NCI-H1092 treated with DMSO at 0.1 percent for 48 hours (cell line): ENCODE measurements at places on chromosomes 7 and 10.

- no peak for DNase-seq
These were observed 4.3 kb downstream of the RAMP3 start for GRCh38 chr7:45161842-45162241.

GRCh38 chr10:94108200-94108599 lies 114.5 kb downstream of the PLCE1 start:
- no peak for DNase-seq

DNA sequence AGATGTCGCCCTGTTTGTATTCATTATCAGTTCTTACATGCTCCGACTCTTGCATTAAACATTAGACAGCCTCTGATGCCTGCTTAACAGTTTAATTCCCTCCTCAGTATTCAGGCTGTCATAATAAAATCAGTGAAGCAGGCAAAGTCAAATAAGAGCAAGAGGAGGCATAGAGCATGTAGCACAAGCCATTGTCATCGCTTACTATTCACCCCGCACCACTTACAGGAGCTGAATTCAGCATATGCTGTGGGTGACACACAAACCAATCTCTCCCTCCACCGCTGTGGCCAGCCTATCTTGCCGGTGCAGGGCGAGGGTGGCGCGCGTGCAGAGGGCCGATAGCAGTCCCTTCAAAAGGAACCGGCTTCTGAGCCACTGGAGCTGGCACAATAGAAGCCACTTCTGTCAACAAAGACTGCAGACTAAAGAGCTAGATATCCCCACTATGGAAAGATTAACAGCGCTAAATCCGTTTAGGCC lies 433.2 kb upstream of the MGMT start:
- no peak for DNase-seq

DNA sequence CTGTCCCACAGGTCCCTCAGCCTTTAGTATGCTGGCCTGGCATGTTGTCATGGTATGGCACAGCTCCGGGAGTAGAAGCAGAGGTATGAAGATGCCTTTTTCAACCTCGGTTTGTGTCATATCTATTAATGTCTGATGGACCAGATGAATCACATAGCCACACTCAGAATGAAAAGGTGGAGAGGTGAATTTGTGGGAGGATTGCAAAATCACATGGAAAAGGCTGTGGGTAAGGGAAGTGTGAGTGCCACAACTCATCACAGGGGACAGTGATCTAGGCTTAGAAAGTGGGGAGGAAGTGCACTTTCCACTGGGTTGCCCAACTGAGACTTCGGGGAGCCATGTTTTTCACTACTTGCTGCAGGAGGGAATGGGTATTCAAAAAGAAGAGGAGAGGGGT lies 190.7 kb downstream of the WDR11 start:
- DNase-seq: no peak

GRCh38 chr10:113385021-113385999 lies 167.5 kb upstream of the HABP2 start:
- peak; percentile 58 for DNase-seq

GRCh38 chr7:106045586-106045985 lies 66.5 kb downstream of the SYPL1 start:
- DNase-seq: no peak

DNA sequence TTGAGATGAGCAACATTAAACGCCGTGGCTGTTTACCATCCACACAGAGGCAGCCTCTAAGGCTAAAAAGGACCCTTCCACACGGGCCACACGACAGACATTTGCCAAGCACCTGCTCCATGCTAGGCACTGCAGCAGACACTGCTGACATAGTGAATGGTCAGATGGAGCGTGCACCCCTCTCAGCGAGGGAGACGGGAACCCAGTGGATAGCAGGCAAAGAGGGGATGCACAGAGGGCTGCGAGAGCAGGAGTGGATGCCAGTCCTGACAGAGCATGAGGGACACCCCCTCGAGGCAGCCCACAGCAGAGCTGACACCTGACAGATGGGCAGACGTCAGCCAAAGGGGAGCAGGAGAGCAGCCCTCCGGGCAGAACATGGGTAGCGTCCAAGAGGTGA lies 5.6 kb upstream of the STK32C start:
- no peak for DNase-seq

GRCh38 chr7:116526897-116527296 lies 2.1 kb downstream of the CAV1 start:
- no peak for DNase-seq

DNA sequence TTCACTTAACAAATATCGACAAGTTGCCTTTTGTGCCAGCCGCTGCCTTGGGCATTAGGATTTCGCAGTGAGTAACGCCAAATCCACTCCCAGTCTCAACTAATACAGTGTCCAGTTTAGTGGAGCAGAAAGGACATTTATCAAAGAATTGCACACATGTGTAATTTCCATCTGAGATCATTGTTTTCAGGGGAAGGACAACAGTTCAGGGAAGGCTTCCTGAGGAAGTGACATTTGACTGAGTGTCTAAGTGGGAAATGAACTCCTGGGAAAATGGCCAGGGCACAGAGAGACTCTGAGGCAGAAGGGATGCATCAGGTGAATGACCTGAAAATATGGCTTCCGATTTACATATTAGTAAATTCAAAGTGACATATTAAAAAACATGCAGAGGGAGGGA lies 89.4 kb downstream of the ITGA8 start:
- DNase-seq: no peak

GRCh38 chr10:82887488-82887887 lies 1012.5 kb downstream of the NRG3 start:
- peak; percentile 51 for DNase-seq

DNA sequence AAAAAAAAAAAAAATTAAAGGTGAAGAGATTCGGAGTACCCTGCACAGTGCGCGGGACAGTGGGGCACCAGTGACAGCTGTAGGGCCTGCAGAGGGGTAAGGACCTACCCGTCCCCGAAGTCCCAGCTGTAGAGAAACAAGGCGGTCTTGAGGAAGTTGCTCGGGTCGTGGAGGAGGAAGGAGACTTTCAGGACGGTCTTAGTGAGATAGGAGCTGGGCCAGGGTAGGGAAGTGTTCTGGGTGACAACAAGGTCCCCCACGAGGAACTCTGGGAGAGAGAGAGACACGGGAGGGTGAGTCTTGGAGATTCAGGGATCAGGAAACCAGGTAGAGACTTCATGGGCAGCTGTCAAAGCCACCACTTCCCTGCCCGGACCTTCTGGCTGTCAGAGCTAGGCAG lies 9.7 kb downstream of the TMEM130 start:
- DNase-seq: no peak

DNA sequence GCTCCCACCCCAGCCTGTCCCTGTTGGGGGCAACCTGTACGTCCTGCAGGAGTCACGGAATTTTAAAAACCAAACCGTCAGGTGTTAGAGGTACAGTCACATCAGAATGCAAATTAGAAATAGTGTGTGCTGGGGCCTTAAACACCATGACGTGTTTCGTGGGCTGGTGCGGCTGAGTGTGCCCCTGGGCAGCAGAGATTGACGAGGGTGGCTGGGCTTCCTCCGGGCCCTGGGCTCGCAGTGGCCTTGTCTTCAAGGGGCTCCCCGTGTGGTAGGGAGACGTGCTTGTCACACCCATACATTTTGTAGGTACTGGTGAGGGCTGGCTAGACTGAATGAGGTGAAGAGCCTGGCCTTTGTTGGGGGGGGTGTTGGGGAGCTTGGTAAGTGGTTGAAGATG lies 7.6 kb downstream of the MGMT start:
- no peak for DNase-seq

DNA sequence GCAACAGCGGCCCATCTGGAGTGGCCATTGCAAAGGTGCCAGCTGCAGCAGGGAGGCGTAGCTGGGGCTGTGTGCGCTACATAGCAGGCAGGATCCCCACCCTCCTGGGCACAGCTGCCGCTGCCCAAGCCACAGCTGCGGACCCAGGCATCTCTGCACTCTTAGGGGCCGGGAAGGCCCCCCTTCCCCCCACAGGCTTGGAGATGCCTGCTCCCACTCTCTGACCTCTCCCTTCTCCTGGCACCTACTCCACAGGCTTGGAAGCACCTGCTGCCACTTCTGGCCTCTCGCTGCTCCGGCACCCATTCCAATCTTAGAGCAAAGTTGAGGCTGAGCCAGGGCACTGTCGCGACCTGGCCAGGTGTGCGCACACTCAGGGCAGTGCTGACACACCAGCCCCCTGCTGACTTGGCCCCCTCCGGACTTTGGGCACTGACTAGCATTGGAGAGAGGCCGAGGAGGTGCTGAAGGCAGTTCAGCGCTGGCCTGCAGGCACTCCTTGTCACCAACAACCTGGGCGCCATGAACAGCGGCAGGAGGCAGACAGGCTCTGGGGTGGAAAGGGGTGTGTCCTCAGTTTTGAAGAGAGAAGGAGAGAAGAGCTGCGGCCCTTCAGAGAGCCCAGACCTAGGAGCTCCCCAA lies 18.4 kb downstream of the RBM48 start:
- DNase-seq: no peak
